ENCODE measurements at places on chromosomes 5 and 9. TPM values are rescaled to one million over a fixed set of nuclear protein-coding genes. Genes with fewer than 3 reads are reported as not detected.

Gene SARDH
- not detected for polyA plus RNA-seq

Gene ISL1
- not detected for polyA plus RNA-seq

Gene CER1
- polyA plus RNA-seq, result not detected

Gene TRPM6
- not detected for polyA plus RNA-seq

Gene ACOT12
- not detected for polyA plus RNA-seq

All from naive B cell (primary cell).